ENCODE measurements at places on chromosomes 4 and X.

DNA sequence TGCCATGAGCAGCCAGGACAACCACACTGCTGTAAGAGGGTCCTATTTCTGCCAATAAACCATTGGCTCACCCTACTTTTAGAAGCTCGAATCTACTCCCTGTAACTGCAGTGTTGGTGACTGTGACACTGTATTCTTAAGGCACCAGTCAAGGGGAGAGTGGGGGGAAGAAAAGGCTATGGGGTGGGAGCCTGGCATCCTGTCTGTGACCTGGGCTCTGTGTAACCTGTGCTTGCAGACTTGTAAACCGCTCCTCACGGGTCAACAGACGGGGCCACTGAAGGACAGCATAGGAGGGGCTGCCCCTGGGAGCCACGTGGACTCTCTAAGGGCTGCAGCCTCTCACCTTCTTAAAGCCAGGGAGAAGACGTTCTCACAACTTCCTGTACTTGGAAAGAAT, 42.2 kb upstream of the ENPP6 start:
- no peak for DNase-seq

DNA sequence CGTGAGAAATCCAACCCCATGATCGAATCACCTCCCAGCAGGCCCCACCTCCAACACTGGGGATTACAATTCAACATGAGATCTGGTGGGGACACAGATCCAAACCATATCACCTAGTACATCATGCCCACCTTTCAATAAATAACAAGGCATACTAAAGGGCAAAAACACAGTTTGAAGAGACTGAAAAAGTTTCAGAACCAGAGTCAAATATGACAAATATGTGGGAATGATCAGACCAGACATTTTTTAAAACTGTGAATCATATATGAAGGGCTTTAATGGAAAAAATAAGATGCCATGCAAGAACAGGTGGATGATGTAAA, 167.3 kb downstream of the CAMK2D start:
- no peak for DNase-seq

- DNase-seq, result no peak
Observed at GRCh38 chr4:110510955-110511544, 35.1 kb downstream of the ENPEP start.

- no peak for DNase-seq
Observed at GRCh38 chrX:44314259-44314734, 29.2 kb downstream of the EFHC2 start.

DNA sequence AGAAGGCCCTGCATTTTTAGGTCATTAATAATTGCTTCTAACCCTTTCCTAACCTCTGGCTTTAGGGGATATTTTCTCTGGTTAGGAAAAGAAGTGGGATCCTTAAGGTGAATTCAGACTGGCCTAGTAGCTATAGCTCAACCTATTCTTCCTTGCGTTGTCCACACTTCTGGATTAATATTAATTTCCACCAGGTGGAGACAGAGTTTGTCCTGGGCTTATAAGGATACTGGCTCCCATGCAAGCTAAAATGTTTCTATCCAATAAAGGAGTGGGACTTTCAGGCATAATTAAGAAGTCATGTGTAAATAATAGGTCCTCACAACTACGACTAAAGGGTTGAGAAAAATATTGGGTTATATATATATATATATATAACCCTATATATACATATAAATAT, 860.0 kb upstream of the POU3F4 start:
- no peak for DNase-seq

GRCh38 chrX:103585411-103586313, at the start of gene TCEAL4:
Gene TCEAL4, plus strand, starts transcription at chrX:103585515. Its CDS starts 1,161 bp downstream, at chrX:103586676.
- DNase-seq, result no peak

- DNase-seq, result no peak
Observed at GRCh38 chrX:87105131-87105530, 412.5 kb upstream of the KLHL4 start.

- DNase-seq, result no peak
Observed at GRCh38 chrX:125544856-125545255, 225.2 kb downstream of the TEX13C start.

GRCh38 chr4:24856586-24856985, 56.3 kb downstream of the CCDC149 start:
- DNase-seq, result no peak

- no peak for DNase-seq
Observed at GRCh38 chr4:53889326-53890055, 174.9 kb downstream of the CHIC2 start.

- no peak for DNase-seq
Observed at GRCh38 chrX:112083624-112084326, 1.2 kb upstream of the TRPC5 start.

GRCh38 chr4:110138551-110138950, 59.9 kb downstream of the ELOVL6 start:
- no peak for DNase-seq

DNA sequence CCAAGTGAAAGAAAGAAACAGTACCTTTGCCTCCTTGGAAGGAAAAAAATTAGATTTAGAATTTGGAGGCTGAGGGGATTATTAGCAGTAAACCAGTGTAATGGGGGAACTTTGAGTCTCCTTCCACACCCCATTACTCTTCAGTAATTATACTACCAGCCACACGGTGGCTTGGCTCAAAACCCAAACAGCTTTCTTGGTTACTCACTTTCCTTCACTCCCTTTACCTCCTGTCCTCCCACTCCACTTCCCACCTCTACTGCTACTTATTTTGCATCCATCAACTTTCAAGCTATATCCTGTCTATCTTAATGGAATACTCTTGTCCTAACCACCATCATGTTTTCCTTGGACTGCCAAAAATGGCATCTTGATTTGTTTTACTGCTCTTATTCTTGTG, 310.6 kb upstream of the AADAT start:
- no peak for DNase-seq

DNA sequence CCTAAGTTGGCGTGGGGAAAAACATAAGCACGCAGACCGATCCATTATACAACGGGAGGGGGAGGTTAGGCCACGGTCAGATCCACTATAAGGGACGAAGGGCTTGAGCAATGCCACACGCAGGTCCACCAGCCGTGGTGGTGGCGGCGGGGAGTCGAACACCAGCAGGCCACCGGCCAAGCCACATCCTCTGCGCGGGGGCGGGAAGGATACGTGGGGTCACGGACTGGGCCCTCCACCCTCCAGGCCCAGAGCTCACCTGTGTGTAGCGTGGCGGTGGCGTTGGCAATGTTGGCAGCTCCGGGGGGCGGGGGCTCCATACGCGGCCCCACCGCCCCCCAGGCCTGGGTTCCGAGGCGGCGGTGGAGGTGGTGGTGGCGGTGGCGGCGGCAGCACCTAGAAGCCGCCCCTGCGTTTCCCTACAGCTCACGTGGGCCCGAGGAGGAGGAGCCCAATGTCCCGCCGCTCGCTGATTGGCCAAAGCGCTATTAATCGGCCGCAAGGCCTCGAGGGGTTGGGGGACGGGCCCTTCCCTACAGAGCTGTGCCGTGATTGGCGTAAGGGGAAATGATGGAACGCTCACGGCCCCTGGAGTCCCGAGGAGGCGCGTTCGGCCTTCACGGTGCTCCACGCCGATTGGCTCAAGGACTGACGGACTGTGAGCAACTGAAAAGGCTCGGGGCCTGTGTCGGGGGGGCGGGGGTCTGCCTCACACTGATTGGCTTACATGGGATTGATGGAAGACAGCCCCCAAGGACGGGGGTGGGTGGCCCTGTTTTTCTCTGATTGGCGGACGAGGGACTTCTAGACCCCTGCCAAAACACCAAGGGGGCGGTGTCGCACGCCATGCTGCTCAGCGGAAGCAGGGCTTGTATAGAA, at the start of gene ELK1:
Gene ELK1, minus strand, starts transcription at position 400 of the 879 bp plus-strand sequence. CDS start 9,122 bp downstream, outside the sequence.
- DNase-seq, result peak; percentile 70

- DNase-seq, result no peak
Observed at GRCh38 chrX:35728481-35728880, 69.7 kb upstream of the MAGEB16 start.

GRCh38 chr4:119489305-119489704, 139.3 kb downstream of the PDE5A start:
- no peak for DNase-seq

DNA sequence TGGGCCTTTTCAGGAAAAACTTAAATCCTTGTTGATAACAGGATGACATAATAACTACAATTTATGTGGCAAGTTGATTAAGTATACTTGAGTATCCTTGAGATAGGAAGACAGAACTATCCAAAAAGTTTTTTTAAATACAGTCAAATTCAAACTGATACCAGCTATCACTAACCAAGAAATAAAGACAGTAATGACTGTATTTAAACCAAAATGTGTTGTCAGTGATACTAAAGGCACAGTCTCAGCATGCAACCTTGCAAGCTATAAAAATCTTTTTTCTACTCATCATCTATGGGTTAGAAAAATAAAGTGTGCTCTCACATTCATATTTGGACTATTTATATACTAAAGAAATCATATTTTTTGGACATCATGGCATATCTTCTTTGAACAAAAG, 64.7 kb downstream of the PAPSS1 start:
- no peak for DNase-seq

DNA sequence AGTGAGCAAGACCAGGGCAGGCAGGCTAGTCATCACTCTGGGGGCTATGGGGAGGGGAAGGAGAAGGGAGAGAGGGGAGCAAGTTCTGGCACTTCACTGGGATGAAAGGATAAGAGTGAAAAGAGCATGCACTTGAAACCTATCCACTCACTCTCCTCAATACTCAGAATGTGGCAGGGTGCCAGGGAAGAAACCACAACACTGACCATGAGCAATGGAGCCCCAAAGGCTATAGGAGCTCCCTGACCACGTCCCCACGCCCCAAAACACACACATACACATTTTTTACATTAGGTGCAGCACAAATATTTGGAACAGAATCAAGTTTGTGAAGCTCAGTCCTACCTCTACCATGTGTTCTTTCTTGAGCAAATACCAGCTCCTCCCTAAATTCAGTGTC, 132.2 kb downstream of the IDS start:
- no peak for DNase-seq

GRCh38 chr4:10490996-10491395, 33.8 kb upstream of the ZNF518B start:
- DNase-seq, result no peak

DNA sequence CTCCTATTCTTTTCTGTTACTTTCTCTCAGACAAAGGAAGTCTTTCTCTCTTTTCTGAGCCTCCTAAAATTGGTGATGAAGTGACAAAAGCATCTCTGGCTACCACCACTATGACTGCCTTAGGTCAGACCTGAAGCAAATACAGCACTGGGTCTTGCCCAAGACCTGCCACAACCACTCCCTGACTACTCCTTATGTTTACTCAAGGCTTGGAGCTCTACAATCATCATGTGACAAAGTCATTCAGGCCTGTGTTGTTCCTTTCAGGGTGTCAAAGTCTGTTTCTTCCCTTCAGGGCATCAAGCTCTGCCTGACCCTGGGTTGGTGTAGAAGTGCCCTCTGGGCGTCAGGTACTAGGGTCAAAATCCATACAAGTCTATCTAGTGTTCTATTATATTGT, 419.2 kb upstream of the CT83 start:
- DNase-seq, result no peak

DNA sequence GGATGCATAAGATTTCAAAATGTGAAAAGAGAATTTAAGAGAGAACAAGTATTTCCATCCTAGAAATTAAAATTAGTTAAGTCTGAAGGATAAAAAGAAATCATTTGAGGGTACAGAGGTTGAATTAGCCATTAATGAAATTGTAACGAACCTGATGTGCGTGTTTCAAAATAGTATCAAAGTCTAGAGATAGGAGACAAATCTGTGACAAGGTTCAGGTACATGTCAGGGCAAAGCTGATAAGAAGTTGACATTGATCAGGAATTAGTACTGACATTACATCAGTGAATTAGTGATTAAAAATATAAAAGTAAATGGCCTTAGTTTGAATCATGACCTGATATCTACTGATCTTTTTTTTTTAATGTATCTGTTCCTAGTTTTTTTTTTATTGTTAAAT, 62.3 kb downstream of the UGT2B10 start:
- no peak for DNase-seq

DNA sequence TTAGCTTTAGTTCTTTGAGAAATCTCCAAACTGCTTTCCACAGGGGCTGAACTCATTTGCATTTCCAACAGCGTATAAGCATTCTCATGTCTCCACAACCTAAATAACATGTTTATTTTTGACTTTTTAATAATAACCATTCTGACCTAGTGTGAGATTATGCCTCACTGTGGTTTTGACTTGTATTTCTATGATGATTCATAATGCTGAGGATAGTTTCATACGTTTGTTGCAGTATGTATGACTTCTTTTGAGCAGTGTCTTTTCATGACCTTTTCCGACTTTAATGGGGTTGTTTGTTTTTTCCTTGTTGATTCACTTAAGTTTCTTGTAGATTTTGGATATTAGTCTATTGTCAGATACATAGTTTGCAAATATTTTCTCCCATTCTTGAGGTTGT, 1833.0 kb upstream of the PCDH10 start:
- no peak for DNase-seq

DNA sequence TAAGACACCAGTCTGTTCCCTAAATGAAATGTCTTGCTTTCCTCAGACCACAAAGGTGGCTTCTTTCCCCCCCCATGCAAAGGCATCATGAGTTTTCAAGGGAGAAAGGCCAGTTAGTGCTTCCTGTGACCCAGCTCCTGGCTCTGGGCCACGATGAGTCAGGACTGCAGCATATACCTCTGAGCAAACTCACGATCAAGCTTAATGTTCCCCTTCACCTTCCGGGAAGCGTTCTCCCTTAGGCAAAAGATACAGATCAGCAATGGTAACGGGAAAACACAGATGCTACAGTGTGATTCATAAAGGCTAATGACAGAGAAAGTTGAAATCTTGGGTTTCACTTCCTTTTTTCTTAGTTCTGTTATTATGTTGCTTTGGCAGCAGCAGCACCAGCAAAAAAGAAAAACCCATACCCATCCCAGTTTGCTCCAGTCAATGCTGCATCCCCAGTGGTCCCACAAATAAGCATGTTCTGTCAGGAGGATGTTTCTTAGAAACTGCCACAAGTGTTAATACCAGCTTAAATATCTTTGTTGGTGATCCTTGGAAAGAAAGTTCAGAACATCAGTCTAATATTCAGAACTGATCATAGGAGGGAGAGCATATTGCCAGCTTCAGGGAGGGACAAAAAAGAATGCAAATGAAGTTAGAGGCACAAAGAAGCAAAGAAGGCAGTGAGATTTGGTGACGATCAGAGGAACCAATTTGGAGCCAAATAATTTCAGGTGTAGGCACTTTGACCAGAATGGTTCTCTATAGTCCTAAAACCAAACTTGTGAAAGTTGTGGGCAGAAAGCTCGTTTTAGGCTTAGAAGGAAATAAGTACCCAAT, 41.2 kb downstream of the LONRF3 start:
- no peak for DNase-seq

- no peak for DNase-seq
Observed at GRCh38 chr4:87012265-87012953, 77.6 kb downstream of the AFF1 start.

All from stimulated activated CD4-positive, alpha-beta T cell treated with anti-CD3 and anti-CD28 coated beads, Interleukin-1b, Interleukin-23, amount 100 ng/mL, for 1 hour (primary cell).